ENCODE measurements at places on chromosomes 1 and 21.

GRCh38 chr1:64980745-64981600 lies 14.6 kb upstream of the JAK1 start:
- DNase-seq: no peak

- no peak for DNase-seq
These were observed 4.3 kb upstream of the CSF1 start for GRCh38 chr1:109906160-109906838.

GRCh38 chr1:45925728-45926287 lies 122.4 kb downstream of the MAST2 start:
- no peak for DNase-seq

GRCh38 chr1:173049322-173049633 lies 1.5 kb downstream of the TNFSF18 start:
- DNase-seq: no peak

DNA sequence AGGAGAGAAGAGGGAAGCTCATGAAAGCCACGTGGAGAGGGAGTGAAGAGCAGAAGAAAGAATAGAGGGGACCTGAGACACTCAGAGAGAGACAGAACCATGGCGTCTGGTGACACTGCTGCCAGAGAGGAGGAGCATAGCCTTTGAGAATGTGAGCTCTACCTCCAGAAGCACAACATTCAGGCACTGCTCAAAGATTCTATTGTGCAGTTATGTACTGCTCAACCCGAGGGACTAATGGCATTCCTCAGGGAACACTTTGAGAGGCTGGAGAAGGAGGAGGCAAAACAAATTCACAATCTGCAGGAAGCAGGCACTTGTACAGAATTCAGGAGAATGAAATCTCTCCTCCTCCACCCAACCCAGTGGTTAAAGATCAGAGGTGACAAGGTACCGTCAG lies 45.1 kb downstream of the BTBD8 start:
- no peak for DNase-seq

DNA sequence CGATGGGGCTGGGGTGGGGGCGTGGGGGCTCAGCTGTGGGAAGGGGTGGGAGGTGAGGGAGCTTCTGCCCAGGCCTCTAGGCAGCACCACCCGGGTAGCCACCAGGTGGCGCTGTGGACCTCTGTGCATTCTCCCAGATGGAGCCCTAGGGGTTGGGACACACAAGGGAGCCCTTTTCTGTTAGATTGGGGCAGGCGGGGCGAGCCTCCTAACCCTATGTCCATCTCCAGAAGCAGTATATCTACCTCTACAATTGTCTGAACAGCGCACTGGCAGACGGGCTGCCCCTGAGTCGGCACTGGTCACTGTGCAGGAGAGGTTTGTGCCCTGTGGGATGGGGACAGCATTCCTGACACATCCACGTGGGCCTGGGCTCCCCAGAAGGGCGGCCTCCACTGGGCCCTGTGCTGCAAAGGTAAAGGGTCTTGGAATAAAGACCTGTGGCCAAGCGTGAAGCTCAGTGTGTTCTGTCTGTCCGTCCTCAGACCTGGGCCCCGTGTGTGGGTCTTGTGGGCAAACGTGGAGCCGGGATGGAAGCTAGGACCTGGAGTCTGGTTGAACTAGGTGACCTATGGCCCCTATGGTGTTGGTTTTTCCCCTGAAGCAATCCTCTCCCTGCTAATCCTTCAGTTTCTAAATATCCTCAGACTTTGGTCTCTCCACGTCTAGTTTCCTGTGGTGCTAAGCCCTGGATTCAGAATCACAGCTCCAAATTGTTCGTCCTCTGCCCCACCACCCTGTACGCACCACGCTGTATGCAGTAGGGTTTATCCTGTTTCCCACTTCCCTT lies 4.4 kb upstream of the LGR6 start:
- DNase-seq: no peak

DNA sequence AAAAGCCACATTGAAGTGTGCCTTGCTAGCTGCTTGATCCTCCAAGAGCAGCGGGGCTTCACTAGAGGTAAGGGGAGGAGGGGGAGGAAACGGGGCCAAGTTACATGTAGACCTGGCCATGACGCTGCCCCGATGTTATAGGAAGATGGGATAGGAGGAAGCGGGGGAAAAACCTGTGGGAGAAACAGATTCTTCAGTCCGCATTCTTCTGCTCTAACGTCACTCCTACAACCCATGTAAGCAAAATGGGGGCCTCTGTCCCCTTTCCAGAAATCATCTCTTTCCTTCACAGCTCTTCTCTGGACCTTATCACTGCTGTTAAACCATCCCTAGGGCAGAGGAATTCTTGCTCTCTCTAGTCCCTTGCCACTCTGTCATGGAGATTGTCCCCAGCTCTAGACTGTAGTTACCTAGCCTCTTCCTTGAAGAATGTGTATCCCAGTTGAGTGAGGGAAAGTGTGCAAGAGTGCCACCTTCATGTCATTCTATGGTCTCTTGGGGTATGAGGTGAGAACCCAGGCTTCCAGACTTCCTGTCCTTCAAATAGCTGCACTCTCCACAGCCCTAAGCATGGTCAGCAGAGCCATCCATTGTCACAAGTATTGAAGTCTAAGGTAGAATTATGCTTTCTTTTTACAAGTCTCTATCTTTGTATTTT lies 11.4 kb downstream of the PLEKHO1 start:
- DNase-seq: no peak

- peak; percentile 93 for DNase-seq
These were observed 10.8 kb upstream of the TIAM1 start for GRCh38 chr21:31354604-31355443.

DNA sequence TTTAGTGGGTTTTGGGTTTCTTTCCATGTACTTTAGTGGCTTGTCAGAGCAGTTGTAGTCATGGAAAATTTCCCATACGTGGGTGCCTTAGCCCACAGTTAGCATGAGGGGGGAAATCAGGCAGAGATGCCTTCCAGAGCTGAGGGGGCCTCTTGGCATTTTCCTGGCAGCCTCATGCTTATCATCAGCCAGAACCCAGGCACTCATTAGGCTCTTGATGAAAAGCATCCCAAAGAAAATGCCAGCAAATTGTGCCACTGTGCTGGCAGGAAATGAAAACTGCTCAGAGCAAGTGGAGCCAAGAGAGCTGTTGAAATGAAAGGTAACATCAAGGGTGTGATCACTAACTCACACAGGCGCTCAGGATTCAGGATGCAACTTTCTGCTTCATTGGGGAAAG lies 128.0 kb downstream of the TNNI3K start:
- no peak for DNase-seq

DNA sequence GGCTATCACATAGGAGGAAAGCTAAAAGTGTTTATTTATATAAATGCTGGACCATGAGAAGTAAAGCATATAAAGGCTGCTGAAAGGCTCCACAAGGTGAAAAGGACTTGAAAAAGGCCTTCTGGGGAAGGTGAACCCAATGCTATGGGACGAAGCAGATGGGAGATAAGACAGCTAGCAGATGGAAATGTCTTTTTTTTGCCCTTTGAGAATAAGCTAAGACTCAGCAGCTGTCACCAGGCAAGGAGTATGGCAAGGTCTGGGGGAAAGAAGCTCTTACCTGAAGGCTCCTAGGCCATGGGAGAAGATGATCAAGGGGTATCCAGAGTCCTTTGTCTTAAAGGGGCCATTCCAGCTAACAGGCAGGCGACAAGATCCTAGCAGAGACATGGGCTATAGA lies 9.9 kb downstream of the PAFAH2 start:
- DNase-seq: no peak

DNA sequence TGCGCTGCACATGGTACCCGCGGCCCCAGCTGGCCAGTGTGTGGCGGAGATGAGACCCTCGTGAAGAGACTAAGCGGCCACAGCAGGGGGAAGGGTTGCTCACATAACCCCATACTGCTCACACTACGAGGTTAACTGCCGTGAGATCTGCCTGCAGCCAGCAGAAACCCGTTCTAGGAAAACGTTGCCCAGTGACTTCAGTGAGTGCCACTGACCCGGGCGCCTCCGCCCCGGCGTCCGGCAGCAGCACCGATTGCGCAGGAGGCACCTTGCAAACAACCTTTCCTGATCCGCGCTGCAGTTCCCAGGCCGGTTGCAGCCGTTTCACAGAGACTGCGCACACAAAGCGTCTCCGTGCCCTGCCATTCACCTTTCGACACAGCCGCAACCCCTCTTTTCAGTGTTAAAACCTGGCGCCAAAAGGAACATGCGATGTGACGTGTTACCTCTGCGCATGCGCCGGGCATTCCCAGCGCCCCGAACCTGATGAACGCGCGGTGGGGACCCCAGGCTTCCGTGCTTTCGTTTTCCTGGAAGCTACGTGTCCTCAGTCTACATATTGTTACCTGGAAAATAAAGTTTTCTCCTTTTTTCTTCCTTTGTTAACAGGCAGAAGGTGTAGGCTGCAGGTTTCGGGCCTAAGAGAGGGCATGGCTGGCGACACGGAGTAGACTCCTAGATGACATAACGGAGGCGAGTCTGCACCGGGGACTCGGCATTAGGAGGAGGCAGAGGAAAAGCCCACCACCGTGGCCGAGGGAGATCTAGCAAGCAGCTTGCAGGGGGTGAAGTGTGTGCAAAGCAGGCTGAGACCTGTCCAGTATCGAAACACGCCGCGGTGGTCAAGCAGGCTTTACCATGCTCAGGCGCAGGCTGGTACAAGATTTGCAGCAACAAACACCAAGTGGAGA lies 8.9 kb downstream of the VPS26C start:
- peak; percentile 49 for DNase-seq

DNA sequence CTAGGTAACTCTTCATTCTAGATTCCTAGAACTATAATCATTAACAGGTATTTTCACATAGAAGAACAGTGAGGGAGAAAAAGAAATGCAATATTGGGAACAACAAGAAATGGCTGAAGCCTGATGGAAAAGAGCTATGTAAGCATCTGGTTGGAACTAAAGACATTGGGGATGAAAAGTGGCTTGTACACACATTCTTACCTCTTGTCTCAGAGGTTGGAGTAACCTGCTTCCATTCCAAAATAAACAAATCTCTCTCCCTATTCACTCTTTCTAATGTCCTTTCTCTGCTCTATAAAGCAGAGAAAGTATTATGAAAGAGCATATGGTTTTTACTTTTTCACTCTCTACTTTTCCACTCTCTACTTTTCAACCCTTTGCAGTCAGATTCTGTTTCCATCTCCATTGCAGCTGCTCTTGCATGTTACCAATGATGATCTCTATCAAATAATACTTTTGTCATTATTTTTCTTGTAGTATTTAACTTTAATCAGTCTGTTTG lies 37.5 kb downstream of the CMPK1 start:
- no peak for DNase-seq

DNA sequence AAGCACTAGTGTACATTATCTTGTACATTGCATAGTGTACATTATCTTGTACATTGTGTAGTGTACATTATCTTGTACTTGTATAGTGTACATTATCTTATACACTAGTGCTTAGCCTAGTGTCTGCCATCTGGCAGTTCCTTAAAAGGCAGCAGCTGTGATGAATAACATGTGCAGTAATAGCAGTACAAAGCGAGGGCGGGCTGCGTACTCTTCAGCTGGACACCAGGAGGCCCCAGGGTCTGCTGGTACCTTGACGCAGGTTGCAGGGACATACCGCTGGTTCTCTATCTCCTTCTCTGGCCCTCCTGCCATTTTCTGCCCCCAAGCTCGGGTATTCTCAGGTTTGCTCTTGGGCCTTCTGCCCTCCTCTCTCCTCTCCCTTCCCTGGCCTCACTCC lies 149.6 kb downstream of the SEC16B start:
- DNase-seq: no peak

- DNase-seq: no peak
These were observed 12.5 kb downstream of the ZBTB21 start for GRCh38 chr21:41997657-41998056.

DNA sequence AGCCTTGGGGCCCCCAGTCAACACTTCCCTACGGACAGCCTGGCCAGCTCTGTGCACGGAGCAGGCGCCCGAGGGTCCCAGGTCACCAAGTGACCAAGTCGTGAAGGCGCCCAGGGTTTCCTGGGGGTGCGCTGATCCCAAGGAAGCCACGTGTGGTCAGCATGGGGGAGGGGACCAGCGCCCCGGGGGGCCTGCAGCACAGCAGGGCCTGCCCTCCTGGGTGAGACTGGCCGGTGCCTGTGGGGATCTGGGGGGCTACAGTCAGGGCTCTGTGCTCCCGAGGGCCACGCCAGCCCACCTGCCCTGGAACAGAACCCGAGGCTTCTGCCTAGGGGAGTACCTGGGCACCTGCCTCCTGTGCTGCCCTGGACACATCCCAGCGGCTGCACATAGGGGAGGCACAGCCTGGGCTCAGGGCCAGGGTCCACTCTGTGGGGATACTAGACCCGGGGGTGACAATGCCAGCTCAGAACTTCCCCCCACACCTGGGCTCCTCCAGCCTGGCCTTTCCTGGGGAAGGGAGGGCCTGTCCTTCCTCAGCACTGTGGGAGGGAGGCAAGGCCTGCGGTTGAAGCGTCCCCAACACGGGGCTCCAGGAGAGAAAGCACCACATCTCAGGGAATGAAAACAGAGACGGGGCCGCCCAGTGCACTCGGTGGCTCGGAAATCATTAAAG lies 6.2 kb upstream of the POFUT2 start:
- DNase-seq: no peak

DNA sequence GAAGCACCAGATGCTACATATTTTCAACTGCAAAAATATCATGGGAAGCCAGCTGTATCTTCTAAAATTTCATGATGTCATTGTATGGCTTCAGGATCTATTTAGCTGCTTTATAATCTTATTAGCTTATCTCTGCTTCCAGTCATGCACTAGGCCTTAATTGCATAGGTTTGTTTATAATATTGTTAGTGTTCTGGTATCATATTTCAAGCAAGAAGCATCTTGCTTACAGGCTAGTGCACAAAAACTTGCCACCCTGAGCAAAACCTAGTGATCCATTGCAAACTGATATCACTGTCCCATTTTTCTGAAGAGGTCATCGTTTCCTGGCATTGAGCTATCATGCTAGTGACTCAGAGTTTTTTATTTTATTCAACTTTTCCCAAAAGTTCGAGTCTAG lies 15.7 kb upstream of the NRIP1 start:
- DNase-seq: no peak

- no peak for DNase-seq
These were observed 1.6 kb downstream of the ADCY10 start for GRCh38 chr1:167912294-167912693.

DNA sequence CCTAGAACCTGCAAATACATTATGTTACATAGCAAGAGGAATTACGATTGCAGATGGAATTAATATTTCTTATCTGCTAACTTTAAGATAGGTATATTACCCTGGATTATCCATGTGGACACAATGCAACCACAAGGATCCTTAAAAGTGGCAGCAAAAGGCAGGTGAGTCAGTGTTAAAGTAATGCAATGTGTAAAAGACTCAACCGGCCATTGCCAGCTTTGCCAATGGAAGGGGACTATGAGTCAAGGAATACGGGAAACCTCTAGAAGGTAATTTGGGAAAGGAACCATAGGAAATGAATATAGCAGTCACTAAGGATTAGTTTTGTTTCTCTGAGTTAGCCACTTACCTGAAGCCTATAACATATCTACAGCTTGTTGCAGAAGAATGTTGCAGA lies 692.1 kb upstream of the ZP4 start:
- no peak for DNase-seq

GRCh38 chr1:116990612-116991151 lies 10.9 kb upstream of the CD101 start:
- DNase-seq: no peak

DNA sequence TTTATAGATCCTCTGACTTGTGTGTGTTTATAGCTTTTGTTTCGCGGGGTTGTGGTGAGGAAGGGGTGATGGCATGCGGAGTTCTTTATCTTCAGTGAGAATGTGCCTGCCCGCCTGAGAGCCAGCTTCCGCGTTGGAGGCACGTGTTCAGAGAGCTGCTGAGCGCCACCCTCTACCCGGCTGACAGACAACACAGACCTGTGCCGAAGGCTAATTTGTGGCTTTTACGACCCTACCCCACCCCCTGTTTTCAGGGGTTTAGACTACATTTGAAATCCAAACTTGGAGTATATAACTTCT lies 14.4 kb upstream of the CD101 start:
- DNase-seq: no peak

All from SW 1271 (cell line).